Activated T-helper 2 cell treated with anti-CD3 and anti-CD28 coated beads, Interferon-gamma antibody, Interleukin-2, Interleukin-4, amounts not matched to agents 10 μg/mL and 5 μg/mL and 100 μg/mL, durations not matched to agents 14 hours and 24 hours and 36 hours (primary cell): ENCODE measurements at places on chromosomes 13 and 19. TPM values are rescaled to one million over a fixed set of nuclear protein-coding genes. Genes with fewer than 3 reads are reported as not detected.
A peak's percentile ranks its signal among the peaks of the same experiment; 100 is the strongest.

GRCh38 chr19:56838909-56839651 lies 1.4 kb downstream of the PEG3 start:
- H3K4me1 ChIP-seq: no peaks in the 10 kb centered on the region
- peaks cover 4% of the 10 kb centered on the region for H3K36me3 ChIP-seq
- DNase-seq: no peak
- no peaks in the 10 kb centered on the region for H3K27me3 ChIP-seq

DNA sequence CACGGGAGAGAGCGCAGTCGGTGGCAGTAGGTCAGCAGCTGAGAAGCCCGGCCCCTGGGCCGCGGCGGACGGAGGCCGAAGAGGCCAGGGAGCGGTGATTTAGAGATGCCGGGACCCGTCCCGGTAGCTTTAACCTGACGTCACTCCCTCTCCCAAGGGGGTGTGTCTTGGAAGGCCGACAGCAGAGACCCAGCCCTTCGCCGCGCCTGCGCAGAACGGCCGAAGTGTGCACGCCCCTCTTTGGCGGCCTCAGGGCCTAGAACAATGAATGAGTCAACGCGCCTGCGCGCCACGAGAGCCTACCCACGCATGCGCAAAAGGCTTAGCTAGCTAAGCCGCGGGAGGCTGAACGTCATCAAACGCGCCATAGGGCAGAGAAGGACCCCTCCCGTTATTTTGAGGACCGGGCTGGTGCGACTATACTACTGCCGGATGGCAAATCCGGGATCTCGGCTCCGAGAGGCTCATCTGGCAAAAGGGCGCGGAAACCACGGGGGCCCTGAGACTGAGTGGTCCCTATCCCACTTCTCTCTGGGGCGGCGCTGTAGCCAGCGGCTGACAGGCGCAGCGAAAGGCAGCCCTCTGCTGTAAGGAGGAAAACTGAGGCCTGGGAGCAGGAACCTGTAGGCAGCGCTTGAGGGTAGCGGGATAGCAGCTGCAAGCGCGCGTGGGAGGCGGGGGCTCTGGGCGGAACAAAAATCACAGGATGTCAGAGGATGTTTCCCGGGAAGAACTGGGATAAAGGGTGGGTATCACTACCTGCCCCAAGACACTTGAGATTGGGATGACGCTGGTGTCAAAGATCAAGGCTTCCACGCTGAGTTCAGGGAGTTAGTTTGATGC lies at the start of the genes IRGQ and ZNF576:
TSS of gene IRGQ (minus strand) at position 136 of the 843 bp plus-strand sequence. CDS start 796 bp downstream, outside the sequence.
TSS of gene ZNF576 (plus strand) at position 597 of the 843 bp plus-strand sequence. CDS start 514 bp downstream, outside the sequence.
- H3K27ac ChIP-seq: peak within 1 kb of the TSS; percentile 91
- DNase-seq: peak; percentile 100
- H3K36me3 ChIP-seq: peaks cover 46% of the 10 kb centered on the region
- no peaks in the 10 kb centered on the region for H3K27me3 ChIP-seq
- peaks cover 27% of the 10 kb centered on the region for H3K4me1 ChIP-seq

The C19orf67 gene
- 0.46 and 0.75 TPM in 2 replicates for total RNA-seq

DNA sequence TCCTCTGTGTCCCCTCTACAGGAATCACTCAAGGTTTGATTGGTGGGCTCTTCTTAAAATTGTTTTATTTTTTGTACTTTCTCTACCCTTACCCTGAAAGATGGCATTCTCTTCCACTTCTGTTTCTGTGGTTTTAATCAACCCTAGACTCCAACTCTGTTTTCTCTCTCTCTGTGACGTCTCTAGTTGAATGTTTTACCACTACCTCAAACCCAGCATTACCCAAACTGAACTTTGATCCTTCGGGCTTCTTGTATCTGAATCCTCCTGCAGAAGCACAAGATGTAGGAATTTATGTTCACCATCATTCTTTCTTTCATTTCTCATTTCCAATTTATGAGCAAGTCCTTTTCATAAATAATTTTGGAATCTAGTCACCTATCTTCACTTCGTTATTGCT lies 39.9 kb downstream of the PCCA start:
- H3K27ac ChIP-seq: no peak overlapping the region
- DNase-seq: no peak
- H3K4me1 ChIP-seq: peaks cover 26% of the 10 kb centered on the region
- H3K27me3 ChIP-seq: no peaks in the 10 kb centered on the region

The CNMD gene
- not detected in 2 replicates for total RNA-seq

- no peak overlapping the region for H3K27ac ChIP-seq
- H3K4me1 ChIP-seq: peaks cover 7% of the 10 kb centered on the region
- peaks cover 17% of the 10 kb centered on the region for H3K27me3 ChIP-seq
- H3K36me3 ChIP-seq: no peaks in the 10 kb centered on the region
- no peak for DNase-seq
These were observed 50.4 kb upstream of the CYSLTR2 start for GRCh38 chr13:48603375-48603774.

The PSG11 gene
- not detected in 2 replicates for total RNA-seq

The CYP4F12 gene
- not detected in 2 replicates for total RNA-seq

The MEIOSIN gene
- not detected in 2 replicates for total RNA-seq

DNA sequence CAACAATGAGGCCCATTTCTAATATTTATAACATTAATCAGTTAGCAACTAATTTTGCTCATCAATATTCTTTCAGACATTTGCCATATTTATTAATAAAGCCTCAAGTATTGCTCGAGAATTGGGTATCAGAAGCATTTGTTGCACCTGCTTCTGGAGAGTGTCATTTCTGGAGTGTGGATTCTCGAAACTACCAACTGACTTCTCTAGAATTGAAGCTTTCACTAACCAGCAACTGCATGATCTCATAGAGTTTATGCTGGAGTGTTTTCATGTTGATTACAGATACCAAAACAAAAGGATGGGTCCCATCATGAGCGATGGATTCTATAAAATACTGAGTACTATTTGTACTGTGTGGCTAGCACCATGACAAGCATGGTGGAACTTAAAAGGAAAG lies 121.0 kb upstream of the SLC7A1 start:
- peaks cover 11% of the 10 kb centered on the region for H3K27me3 ChIP-seq
- peaks cover 9% of the 10 kb centered on the region for H3K4me1 ChIP-seq
- no peak overlapping the region for H3K4me3 ChIP-seq
- H3K27ac ChIP-seq: no peak overlapping the region

DNA sequence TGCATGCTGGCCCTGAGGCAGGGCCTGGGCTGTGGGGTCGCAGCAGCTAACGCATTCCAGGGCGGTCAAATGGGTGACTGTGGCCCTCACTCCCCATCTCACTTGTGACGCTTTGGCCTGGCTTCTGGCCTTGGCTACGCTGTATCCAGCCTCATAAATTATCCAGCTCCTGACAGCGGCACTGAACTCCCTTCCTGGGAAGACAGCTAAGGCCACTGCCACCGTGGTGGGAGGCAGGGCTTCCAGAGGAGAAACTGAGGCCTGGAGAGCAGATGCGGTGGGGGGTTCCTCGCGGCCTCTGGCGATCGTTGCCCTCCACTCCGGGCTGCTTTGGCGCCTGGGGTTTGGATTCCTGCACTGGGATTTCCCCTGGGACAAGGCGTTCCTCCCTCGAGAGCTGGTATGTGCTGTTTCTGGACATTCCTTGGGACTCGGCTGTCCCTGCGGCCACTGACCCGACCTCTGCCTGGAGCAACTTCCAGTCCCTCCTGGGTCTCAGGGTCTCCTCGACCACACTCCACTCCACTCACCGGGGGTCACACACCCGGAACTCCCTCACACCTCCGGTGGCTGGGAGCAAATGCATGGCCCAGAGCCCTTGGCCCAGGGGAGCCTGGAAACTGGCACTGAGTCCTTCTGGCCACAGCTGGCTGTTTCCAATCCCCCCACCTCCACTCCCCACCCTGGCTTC lies 3.4 kb downstream of the TBXA2R start:
- no peak for DNase-seq
- no peaks in the 10 kb centered on the region for H3K36me3 ChIP-seq
- H3K4me3 ChIP-seq: no peak overlapping the region
- no peak overlapping the region for H3K27ac ChIP-seq
- H3K4me1 ChIP-seq: peaks cover 2% of the 10 kb centered on the region

The LRRC63 gene
- total RNA-seq: 0.52 and 0.71 TPM in 2 replicates

- peaks cover 40% of the 10 kb centered on the region for H3K4me1 ChIP-seq
- no peaks in the 10 kb centered on the region for H3K27me3 ChIP-seq
- peak within 1 kb of the TSS; percentile 99 for H3K4me3 ChIP-seq
- peak within 1 kb of the TSS; percentile 96 for H3K27ac ChIP-seq
- peaks cover 20% of the 10 kb centered on the region for H3K36me3 ChIP-seq
These were observed at the start of gene HSH2D for GRCh38 chr19:16143399-16144215. HSH2D (plus strand) TSS chr19:16143685; CDS start chr19:16148751, 5,066 bp downstream.

- no peak overlapping the region for H3K27ac ChIP-seq
- H3K36me3 ChIP-seq: peaks cover 7% of the 10 kb centered on the region
- H3K4me3 ChIP-seq: no peak overlapping the region
- peak; percentile 10 for DNase-seq
These were observed 20.6 kb upstream of the USP29 start for GRCh38 chr19:57099199-57099661.

The SLAIN1 gene
- 33.3 and 35.9 TPM in 2 replicates for total RNA-seq

- no peak overlapping the region for H3K27ac ChIP-seq
- no peaks in the 10 kb centered on the region for H3K27me3 ChIP-seq
- no peak overlapping the region for H3K4me3 ChIP-seq
- no peaks in the 10 kb centered on the region for H3K36me3 ChIP-seq
- no peaks in the 10 kb centered on the region for H3K4me1 ChIP-seq
- no peak for DNase-seq
These were observed 33.9 kb upstream of the RANBP3 start for GRCh38 chr19:6011794-6012193.

The ADGRE3 gene
- not detected in 2 replicates for total RNA-seq

DNA sequence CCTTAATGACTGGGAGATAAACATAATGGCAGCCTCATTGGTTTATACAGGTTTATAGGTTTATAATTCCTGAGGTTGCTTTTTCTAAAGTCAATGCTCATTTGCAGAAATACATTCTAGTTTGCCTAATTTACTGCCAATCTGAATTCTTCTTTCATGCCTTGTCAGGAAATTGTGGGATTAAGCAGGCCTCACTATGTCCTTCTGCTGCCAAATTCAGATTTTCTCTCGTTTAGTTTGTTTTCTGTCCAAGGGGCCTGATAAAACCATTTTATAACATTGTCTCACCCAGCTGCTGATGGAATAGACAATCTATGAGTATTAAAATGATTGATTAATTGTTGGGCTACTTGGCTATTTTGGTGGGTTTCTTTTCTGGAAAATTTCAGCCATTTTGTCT lies 42.4 kb upstream of the OBI1 start:
- no peak overlapping the region for H3K27ac ChIP-seq
- DNase-seq: no peak
- H3K4me1 ChIP-seq: no peaks in the 10 kb centered on the region

GRCh38 chr13:46896341-46897137 lies at the start of gene HTR2A:
HTR2A (minus strand) TSS chr13:46897053; CDS start chr13:46895906, 1,147 bp downstream.
- H3K27ac ChIP-seq: no peak within 1 kb of the TSS
- DNase-seq: no peak
- H3K36me3 ChIP-seq: no peaks in the 10 kb centered on the region
- H3K4me1 ChIP-seq: peaks cover 14% of the 10 kb centered on the region
- no peak within 1 kb of the TSS for H3K4me3 ChIP-seq
- H3K27me3 ChIP-seq: peaks cover 66% of the 10 kb centered on the region

The MVB12A gene
- total RNA-seq: 41.1 and 43.2 TPM in 2 replicates

DNA sequence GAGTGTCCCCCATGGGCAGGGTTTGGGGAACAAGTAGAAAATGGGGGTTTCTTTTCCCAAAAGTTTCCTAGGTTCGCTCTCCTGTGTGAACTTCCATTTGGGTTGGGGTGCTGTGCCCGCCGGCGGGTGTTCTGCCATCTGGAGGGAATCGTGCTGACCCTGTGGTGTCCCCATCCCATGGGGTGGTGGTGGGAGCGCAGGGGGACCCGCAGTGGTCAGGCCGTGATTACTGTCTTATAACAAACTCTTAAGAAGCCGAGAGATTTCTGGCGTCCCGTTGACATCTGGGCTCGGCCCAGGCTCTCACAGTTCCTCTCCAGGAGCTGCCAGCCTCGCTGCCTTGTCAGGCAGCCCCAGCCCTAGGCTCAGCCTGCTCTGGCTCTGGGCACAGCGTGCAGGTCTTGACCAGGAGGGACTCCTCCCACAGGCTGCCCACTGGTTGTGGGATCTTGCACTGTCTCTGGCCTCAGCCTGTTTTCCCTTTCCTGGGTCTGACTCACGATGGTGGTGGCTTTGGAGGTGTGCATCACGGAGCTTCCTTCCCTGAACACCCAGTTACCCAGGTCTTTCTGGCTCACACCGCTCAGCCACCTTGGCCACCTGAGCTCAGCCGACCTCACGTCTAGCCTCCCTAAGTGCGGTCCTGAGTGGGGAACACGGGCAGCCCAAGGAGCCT lies 34.5 kb downstream of the PLEKHJ1 start:
- no peaks in the 10 kb centered on the region for H3K4me1 ChIP-seq
- no peak overlapping the region for H3K27ac ChIP-seq
- H3K27me3 ChIP-seq: no peaks in the 10 kb centered on the region

DNA sequence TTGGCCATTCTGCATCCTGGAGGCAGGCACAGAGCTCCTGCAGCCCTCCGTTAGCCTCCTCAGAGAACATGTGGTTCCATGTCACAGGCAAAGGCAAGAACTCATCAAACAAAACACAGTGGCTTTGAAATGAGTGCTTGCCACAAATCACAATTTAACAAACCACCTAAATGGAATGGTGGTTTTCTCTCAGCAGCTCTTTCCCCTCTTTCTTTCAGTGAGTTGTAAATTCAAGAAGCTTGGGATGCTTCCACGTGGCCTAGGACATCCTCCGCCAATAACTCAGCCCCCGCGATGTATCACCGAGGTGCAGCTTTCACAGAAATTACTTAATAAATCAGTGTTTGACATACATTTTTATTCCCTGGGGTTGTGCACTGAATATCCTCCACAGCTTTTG lies 65.4 kb upstream of the RFC3 start:
- no peaks in the 10 kb centered on the region for H3K36me3 ChIP-seq
- no peak overlapping the region for H3K4me3 ChIP-seq
- no peak for DNase-seq
- H3K4me1 ChIP-seq: no peaks in the 10 kb centered on the region

DNA sequence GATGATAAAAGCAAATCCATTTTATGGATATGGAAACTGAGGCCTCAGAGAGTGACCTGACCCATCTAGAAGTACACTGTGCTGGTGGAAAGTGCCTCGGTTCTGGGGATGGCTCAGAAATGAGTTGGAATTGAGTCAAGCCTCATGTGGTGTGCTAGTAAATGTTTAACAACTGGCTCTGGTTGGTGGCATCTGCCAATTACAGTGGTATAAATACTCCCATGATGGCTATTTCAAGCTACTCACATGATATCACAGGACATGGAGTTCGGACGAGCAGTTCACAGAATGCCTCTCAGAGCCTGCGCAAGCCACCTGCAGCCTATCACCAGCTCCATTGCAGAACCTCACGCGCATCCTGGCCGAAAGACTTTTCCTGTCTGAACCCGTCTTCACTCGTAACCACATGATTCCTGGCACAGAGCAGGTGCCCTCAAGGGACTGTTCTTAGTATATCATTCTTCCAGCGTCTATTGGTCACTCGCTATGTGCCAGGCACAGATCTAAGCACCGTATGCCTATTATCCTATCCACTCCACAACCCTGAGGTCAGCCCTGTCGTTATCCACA lies 9.1 kb downstream of the TMEM150B start:
- no peaks in the 10 kb centered on the region for H3K27me3 ChIP-seq
- H3K27ac ChIP-seq: no peak overlapping the region
- H3K36me3 ChIP-seq: no peaks in the 10 kb centered on the region
- no peak overlapping the region for H3K4me3 ChIP-seq
